ENCODE measurements at places on chromosomes 7 and 10.

- no peak for DNase-seq
Measured at GRCh38 chr7:154867068-154867467, 135.9 kb downstream of the PAXIP1 start.

- DNase-seq = no peak
Measured at GRCh38 chr7:99027241-99027640, 116.7 kb downstream of the SMURF1 start.

DNA sequence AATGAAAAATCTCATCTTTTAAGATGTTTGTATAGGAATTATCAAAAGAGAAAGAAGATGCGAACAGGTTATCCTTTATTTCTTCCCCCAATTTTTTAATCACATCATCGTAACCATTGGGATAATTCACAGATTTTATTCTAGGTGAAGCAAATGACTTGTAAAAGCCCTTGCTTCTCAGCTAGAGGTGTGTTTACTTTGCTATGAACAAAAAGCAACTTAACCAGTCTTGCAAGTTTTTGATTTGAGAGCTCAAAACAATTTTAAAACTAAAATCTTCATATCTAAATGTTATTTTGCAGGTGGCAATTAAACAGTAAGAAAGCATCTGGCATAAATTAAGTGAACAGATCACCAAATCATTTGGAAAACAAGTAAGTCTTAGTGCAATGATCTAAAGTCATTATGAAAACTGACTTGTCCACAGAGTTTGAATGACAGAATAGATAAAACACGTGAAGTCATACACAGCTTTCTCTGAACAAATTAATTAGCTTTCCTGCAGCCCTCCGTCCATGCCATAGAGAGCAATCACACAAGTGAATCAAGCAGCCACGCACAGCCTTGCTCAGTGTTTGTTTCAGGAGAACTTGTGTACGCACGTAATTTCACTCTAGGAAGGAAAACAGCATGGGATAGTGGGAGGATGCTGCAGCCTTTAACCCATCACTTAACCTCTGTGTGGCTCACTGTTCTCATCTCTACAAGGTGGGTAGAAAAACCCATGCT lies 85.0 kb upstream of the ZNF800 start:
- no peak for DNase-seq

- no peak for DNase-seq
Measured at GRCh38 chr7:22019931-22020330, 74.2 kb upstream of the CDCA7L start.

- peak; percentile 83 for DNase-seq
Measured at GRCh38 chr7:26376175-26376917, 84.7 kb downstream of the SNX10 start.

DNA sequence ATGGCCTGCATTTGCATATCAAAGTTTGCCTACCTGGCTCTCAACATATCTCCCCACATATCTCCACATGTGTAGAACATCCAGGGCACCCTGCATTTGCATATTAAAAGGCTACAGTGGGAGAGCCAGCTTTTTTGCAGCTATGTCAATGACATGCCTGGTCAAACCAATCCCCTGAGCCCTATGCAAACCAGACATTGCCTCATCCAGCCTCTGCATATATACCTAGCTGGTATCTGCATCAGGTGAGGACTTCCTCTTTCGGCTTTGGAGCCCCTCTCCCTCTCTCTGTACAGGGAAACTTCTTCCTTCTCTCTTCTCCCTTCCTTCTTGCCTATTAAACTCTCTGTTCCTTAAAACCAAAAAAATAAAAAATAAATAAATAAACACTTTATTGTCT lies 142.7 kb upstream of the STEAP4 start:
- no peak for DNase-seq

GRCh38 chr7:30503274-30504212 lies 1.1 kb downstream of the GGCT start:
- DNase-seq = no peak

- DNase-seq = no peak
Measured at GRCh38 chr7:139738101-139738489, 39.7 kb downstream of the HIPK2 start.

- DNase-seq = no peak
Measured at GRCh38 chr7:13577566-13578145, 411.8 kb downstream of the ETV1 start.

DNA sequence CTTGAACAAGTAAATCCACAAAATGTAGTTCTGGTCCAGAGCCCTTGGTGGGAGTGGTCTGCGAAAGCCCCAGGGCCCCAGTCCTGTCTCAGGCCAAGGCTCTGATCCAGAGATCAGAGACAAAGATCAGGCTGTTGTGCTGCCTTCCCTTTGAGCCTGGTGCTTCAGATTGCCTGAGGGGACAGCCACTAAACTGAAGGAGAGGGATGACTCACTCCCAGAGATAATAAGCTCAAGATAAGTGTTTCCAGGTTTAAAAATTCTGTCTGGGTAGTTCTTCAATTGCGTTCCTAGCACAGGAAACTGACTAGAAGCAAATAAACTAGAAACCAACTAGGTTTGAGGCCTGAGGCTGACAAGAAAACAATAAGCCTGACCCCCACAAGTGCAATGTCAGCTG lies 190.2 kb downstream of the RAMP3 start:
- DNase-seq = no peak

- DNase-seq = no peak
Measured at GRCh38 chr10:107126512-107127065, 37.9 kb downstream of the SORCS1 start.

- no peak for DNase-seq
Measured at GRCh38 chr7:93036149-93036640, 81.6 kb downstream of the SAMD9 start.

- DNase-seq = peak; percentile 14
Measured at GRCh38 chr7:44163591-44163990, 22.5 kb upstream of the MYL7 start.

GRCh38 chr7:88485821-88486220 lies 179.1 kb upstream of the STEAP4 start:
- DNase-seq = no peak

DNA sequence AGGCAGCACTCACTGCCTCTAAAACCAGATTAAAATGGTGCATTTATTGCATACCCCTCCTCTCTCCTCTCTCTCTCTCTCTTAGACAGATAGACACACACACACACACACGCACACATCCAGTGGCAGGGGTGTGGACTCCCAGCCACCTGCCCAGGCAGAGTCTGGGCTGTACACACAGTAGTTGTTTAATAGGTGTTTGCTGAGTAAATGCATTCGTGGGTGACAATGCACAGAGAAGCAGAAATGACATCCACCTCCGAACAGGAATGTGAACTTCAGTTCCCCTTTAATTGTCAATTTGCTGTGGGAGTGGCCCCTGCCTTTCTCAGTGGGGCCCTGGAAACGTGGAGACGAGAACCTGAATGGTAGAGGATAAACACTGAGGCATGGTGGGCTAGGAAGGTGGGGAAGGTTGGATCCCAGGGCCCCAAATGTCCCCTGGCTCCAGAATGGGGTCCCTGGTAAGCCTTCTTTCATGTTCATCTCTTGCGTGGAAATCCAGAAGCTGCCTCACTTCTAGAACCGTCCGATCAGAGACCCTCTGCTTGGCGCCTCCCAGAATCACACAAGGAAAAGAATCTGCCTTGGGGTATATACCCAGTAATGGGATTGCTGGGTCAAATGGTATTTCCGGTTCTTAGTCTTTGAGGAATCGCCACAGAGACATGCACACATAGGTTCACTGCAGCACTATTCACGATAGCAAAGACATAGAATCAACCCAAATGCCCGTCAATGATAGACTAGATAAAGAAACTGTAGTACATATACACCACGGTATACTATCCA lies 58.5 kb upstream of the ECHDC3 start:
- no peak for DNase-seq

- no peak for DNase-seq
Measured at GRCh38 chr7:97116308-97116707, 1.2 kb upstream of the SDHAF3 start.
